ENCODE measurements at places on chromosomes 6 and 20. TPM values are rescaled to one million over a fixed set of nuclear protein-coding genes. Genes with fewer than 3 reads are reported as not detected.

DNA sequence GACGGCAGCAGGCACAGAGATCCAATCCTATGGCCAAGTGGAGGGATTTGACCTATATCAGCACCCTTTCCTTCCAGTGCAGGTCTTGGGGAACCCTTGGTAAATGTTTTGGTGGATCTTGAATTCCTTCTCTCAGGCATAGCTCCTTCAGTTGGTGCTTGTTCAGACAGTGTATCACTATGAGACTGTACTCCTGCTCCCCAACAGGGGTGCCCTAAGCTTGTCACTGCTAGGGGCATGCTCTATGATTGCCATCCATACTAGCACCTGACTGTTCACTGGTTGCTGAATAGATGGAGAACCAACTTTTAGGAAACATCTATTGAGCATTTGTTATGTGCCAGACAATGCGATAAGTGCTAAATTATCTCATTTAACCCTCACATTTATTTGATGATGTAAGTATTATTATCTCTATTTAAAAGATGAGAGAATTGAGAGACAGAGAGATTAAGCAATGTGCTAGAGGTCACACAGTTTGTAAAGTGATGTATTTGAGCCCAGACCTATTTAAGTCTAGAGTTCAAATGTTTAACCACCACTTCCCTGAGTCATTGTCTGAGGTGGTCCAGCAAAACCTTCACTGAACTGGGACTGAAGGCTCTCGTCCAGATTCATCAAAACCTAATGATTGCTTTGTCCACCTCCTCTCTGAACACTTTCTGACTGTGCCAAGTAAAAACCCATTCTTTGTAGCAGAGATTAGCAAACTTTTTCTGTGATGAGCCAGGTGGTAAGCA is 34.3 kb downstream of the ADGRF1 start:
- DNase-seq: no peak

The MKKS gene
- 12.6 TPM for total RNA-seq

- no peak for DNase-seq
Observed at GRCh38 chr6:40398810-40399477, 188.2 kb downstream of the LRFN2 start.

DNA sequence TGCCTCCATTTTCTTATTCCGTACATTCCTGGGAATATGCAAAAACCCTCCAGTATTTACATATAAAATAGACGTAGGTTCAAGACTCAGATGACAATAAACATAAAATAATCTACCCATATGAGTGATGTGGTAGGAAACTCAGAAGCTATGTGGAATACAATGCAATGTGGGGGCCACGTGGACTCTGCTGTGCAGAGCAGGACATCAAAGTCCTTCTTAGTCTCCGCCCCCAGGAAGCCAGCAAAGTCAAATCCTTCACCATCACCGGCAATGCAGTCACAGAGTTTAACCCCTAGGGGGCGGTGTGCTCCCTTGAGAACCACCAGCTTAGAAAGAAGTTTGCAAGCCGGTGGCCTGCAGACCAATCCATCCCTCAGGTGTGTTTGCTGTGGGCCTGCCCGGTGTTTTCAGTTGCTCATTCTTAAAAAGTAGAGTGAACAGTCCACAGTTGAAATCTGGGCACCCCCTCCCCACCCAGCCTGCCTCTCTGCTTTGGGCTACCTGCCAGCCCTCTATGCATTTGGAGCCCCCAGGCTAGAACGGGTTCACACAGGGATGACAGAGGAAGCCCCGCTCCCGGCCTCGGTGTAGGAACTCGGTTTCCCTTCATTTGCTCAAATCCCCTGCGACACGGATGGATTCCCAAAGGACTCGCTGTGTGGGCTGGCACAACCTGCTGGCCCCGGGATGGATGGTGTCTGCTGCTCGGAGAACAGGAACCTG is 59.9 kb downstream of the SULF2 start:
- no peak for DNase-seq

DNA sequence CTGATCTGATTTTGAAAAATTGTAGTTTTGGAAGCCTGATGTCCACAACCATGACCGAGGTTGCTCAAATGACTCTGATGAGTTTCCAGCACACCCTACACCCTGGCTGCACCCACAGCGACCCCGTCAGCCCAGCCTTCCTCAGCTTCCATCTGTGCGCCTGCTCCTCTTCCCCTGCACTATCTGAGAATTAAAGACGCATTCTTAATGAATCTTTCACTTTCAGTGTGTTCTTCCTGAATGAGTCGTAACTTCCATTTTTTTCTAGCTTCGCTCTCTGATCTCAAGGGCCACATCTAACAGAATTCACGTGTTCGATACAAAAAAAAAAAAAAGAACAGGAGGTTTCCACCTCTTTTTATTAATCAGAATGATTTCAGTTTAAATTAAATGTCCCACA is 21.3 kb upstream of the RREB1 start:
- no peak for DNase-seq

DNA sequence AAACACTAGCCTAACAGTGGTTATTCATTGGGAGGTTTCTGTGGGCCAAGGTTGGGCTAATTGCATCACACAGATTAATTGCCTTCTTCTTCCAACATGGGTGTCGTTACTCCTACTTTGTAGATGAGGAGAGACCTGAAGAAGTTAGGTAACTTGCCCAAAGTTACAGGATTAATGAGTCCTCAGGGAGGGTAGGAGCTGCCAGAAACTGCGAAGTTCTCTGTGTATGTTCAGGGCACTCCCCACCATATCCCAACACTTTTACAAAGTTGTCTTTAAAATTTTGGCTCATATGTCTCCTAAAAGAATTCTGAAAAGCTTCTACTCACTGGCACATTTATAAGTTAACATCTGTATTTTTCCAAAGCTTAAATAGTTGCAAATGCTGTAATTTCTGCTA is 323.5 kb upstream of the HSF2 start:
- no peak for DNase-seq

The PTCRA gene
- not detected for total RNA-seq

DNA sequence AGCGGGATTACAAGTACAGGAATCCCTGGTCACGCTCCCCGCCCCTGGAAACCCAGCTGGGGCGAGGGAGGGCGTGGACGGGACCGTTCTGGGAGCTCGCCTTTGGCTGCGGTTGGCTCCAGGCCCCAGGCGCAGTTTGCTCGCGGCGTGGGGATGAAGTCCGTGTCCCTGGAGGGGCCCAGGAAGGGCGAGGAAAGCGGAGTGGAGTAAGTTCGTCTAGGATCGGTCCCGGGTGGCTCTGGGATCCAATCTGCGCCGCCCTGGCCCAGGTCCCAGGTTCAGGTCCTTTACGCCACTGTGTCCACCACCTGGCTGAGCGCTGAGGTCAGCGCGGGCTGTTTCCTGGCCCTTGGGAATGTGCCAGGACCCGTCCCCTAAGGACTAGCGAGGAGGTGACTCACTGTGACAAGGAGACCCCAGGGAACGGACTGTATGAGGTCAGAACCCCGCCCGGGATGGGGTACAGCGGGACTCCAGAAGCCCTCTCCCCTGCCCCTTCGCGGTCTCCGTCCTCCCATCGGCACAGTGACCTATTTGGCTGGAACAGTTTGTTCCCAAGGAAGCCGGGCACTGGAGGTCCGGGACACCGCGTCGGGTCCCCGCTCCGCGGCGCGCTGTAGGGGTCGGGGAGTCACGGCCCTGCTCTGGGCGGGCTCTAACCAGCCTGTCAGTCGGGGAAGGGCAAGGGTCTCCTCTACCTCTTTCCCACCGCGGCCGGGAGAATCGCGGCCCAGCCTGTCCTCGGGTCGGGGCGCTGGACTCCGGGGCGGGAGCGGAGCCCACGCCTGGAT is 724 bp downstream of the CDKN1A start:
- DNase-seq: no peak

DNA sequence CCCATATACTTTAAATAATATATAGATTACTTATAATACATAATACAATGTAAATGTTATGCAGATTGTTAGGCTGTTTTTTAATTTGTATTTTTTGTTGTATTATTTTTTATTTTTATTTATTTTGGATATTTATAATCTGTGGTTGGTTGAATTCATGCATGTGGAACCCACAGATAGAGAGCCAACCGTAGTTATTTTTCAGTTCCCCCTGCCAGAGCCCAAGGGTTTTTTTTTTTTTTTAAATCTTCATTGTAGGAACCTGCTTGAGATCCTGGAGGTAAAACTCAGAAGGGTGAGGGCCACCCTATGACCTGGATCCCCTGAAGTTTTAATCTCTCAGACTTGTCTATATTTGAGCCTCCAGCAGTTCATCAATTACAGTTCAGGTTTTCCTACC is 133.2 kb downstream of the B3GAT2 start:
- DNase-seq: no peak

- no peak for DNase-seq
Observed at GRCh38 chr6:24966381-24966780, 30.6 kb upstream of the RIPOR2 start.

DNA sequence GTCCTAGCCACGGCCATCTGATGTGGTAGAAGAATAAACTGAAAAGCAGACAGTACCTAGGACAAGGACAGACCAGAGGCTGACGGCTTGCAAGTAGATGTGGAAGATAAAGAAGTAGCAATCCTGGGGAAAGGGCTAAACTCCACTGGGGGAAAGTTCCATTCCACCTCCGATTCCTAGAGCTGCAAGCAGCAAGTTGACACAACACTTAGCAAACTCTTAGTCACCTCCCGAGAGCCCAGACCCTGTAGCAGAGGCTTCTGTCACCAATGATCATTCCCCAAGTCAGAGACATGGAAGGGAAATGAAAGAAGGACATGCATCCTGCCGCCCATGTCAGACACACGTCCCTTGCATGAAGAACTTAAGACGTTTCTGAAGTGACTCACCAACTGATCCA is 99.2 kb upstream of the RPS6KA2 start:
- no peak for DNase-seq

The MATN4 gene
- total RNA-seq: 0.10 TPM

GRCh38 chr20:47118206-47118605 is 223.6 kb downstream of the EYA2 start:
- DNase-seq: no peak

DNA sequence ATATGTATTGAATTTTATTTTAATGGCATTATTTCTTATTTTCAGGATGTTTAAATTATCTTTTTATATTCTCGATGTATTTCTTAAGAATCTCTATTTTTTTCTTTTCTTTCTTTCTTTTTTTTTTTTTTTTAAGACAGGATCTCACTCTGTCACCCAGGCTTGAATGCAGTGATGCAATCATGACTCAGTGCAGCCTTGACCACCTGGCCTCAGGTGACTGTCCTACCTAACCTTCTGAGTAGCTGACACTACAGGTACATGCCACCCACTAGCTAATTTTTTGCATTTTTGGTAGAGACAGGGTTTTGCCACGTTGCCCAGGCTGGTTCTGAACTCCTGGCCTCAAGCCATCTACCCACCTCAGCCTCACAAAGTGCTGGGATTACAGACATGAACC is 143.8 kb upstream of the LAMA2 start:
- DNase-seq: no peak

- DNase-seq: no peak
Observed at GRCh38 chr20:38392356-38392755, 42.8 kb downstream of the SNHG17 start.

DNA sequence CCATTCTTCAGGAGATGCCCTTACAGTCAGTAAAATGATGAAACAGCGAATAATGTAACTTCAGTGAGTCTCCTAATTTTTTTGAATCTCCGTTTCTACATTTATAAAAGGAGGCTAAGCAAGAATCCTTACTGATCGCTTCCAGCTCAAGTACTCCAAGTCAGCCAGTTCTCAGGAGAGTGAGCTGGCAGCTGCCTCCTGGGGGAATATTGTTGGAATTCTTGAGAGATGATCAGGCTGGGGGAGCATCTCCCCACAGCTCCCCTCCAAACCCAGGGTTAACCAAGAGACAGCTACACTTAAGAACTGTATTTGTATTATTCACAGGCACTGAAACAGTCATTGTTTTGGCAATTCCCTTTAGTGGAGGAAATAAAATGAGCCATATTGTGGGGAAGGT is 89.1 kb upstream of the PCSK2 start:
- DNase-seq: no peak

- DNase-seq: no peak
Observed at GRCh38 chr6:77482981-77483380, 19.7 kb upstream of the HTR1B start.

DNA sequence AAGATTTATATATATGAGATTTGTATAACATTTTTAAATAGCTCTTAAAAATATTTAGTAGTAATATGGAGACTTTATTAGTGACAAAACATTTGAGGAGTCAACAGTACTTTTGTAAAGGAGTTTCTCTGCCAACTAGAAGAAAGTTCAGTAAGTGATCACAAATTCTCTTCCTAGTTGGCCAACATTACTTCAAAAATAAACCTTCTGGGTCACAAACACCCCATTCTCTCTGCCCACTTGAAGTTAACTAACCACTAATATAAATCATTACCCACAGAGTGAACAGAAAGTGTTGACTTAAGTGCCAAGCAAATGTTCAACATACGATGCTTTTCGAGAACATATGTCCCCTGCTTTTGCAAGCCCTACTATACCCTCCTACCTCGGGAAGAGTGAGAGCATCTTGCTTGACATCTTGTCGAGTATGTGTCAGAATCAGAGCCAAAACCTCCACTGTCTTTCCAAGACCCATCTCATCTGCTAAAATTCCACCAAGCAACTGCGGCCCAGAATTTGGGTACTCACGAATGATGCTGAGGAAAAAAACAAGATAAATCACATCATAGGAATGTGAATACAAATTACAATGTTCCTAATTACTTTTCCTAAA is 16.9 kb downstream of the SHPRH start:
- DNase-seq: no peak

DNA sequence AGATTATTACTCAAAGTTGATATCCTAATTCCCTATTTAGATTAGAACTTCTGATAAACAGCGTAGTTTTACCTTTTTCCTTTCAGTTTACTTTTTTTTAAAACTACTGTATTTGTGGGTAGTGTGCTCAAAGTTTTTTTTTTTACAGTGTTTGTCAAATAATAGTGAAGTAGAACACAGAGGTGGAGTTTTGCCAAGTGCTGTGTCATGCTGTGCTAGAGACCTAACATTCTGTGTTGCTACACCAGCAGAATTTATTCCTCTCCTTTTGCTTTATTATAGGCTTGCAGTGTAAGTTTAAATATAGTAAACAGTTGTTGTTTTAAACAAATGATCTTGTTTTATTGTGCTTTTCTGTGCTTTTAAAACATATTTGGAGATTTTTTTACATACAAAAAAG is 125.4 kb downstream of the HIVEP1 start:
- no peak for DNase-seq

DNA sequence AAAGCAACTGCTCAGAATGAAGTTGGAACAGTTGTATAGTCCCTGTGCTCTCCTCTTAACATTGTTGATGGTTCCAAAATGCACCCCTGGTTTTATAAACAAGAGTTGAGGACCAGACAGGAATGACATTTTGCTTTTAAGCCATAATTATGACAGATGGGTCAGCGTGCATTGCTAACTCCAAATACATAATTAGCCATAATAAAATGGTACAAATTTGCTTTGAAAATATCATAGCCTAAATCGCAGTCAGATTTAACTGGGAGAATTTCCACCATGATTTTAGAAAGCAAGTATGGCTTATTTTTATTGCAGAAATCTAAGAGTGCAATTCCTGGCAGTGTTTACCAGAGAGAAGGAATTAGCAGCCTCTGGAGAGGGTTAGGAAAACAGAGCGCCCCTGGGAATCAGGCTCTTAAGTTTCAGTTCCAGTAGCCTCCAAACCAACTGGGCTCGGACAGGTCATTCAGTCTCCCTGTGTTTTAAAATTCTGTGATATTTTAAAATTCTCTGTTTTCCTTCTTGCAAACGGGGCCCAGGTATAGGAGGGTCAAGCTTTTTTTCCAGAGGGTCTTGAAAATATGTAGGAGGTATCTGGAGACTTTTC is 302.3 kb downstream of the TBC1D7 start:
- no peak for DNase-seq

Measured in chondrocyte (in vitro differentiated cells).